Esophagus squamous epithelium (tissue), 5 donors: ENCODE measurements at places on chromosomes 4 and X.

- DNase-seq = no peak
These were observed 351.2 kb downstream of the ARHGAP24 start for GRCh38 chr4:85826060-85826678.

DNA sequence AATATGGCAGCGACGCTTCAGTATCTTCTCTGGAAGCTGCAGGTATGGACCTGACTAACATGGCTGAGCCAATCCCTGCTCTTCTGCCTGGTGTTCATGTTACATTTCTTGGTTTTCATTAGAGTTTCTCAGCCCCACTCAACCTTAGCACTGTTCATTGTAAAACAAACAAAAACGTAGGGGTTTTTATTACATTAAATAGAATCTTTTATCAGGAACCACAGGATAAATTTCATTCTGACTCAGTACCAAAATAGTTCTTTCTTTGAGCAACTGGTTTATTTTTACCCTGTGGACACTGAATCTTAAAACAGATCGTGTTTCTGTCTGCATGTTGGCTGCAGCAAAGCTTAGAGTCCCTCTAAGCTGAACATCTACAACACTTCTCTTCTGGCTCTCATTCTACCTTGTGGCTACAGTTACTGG, 27.1 kb downstream of the FHIP1A start:
- no peak for DNase-seq

- no peak for DNase-seq
These were observed 49.2 kb downstream of the CEP44 start for GRCh38 chr4:174332741-174333493.

DNA sequence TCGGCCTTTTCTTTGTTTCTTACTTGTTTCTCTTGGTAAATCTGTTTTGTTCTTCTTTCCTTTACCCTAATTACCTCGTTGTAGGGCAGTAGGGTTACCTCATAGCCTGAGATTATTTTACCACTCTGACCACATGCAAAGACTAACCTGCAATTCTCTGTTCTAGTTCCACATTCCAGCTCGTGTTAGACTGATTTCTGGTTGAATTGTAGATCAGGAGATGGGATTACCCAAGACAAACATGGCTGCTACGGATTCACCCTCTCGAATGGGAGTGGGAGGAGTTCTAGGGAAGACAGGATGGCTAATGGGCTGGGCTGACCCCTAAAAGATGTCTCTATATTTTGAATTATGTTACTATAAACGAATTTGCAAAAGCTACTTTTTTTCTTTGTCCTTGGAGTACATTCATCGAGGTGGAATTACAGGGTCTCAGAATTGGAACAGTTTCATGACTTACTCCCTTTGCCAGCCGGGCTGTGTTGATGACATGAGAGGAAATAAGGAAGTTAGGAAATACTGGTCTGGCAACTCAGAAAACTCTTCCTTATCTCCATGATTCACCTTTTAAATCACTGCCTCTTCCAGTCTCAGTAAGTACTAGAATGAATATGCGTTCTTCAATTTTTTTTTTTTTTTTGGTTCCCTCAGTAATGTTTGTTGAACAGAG, 36.7 kb upstream of the FBXW7 start:
- no peak for DNase-seq

DNA sequence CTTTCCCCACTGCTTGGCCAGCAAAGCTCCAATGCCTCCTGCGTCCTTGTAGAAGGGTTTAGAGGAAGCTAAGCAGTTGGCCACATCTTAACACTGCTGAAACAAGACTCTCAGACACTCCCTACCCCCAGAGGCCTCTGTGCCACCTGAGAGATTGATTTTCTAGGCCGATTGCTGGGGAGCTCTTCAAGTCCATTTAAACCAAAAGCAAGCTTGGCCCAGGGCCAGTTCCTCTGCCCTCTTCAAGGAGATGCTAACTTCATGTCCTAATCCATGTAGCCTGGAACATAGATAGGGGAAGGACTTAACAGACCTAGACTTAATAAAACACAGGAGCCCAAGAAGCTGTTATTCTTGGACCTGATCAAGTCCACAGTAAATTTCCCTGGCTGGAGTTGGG, 27.2 kb upstream of the FMR1NB start:
- no peak for DNase-seq

- DNase-seq = no peak
These were observed 19.0 kb downstream of the CPEB2 start for GRCh38 chr4:15021311-15021710.

DNA sequence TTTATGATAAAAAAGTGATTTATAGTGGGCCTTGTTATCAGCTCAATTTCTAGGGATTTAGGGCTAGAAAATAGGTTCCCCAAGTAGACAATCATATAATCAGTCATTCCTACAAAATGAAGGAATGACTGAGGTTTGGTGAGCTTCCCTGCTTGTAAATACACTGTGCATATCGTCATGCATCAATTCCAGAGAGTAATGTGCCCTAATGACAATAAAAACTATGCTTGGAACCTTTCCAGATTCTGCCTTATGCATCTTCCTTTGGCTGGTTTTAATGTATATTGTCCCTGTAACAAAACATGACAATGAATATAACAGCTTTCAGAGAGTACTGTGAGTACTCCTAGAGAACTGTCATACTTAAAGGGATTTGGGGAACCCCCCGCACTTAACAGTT, 1310.9 kb downstream of the PCDH7 start:
- no peak for DNase-seq

DNA sequence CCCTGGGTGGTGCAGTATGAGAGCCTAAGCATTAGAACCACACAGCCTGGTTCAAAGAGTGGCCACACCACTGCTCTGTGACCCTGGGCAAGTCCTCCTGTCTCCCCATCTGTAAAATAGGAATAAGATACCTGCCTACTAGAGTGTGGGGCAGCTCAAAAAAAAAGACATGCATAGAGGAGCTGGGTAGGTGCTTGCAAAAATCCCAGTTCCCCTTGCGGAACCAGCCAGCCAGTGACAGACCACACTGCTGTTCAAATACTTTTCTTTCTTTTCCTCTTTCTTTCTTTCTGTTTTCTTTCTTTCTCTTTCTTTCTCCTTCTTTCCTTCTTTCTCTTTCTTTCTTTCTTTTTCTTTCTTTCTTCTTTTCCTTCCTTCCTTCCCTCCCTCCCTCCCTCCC, 63.0 kb upstream of the TRIM2 start:
- DNase-seq = no peak

DNA sequence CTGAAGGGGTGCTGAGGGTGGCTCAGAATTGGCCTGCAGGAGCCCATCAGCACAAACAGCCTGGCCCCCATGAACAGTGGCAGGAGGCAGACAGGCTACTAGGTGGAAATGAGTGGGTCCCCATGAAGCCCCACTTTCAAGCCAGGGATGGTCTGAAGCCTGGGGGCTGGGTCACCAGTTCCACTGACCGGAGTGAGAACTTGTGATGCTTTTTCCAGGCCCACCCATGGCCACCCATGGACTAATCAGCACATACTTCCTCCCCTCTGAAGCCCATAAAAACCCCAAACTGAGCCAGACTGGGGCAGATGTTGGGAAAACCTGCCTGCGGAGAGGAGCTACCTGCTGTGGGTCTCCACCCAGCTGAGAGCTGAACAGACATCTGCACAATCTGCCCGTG, 284.1 kb downstream of the EVC2 start:
- DNase-seq = no peak

GRCh38 chr4:155032521-155033229, 175.8 kb upstream of the NPY2R start:
- DNase-seq = no peak

DNA sequence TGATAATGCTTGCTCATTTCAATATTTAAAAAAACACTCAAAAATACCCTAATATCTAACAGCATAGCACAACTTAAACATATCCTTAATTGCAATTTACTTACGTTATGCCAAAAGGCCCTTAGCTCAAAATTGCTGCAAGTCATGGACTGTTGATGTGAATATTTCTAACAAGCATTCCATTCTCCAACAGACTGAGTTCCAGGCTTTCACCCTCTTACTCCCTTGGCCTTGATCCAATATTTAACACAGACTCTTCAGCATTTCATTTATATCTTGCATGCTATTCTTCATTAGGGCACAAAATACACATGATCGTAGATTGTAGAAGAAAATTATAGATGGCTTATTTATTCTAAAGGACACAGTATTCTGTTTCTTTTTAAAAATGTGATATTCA, 96.5 kb downstream of the RNF150 start:
- DNase-seq = no peak

- no peak for DNase-seq
These were observed 13.4 kb upstream of the SNX12 start for GRCh38 chrX:71081330-71082123.

DNA sequence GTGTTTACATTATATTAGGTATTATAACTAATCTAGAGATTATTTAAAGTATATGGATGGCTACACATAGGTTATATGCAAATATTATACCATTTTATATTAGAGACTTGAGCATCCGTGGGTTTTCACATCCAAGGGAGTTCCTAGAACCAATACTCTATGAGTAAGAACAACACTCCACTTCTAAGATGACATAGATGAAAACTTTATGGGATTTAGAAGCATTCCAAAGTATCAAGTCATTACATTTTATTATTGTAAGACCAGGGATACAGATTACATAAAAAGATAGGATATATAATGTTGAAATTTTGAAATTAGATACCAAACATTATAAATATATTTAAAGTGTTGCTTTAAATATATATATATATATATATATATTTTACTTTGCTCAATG, 207.0 kb downstream of the NAP1L3 start:
- no peak for DNase-seq

DNA sequence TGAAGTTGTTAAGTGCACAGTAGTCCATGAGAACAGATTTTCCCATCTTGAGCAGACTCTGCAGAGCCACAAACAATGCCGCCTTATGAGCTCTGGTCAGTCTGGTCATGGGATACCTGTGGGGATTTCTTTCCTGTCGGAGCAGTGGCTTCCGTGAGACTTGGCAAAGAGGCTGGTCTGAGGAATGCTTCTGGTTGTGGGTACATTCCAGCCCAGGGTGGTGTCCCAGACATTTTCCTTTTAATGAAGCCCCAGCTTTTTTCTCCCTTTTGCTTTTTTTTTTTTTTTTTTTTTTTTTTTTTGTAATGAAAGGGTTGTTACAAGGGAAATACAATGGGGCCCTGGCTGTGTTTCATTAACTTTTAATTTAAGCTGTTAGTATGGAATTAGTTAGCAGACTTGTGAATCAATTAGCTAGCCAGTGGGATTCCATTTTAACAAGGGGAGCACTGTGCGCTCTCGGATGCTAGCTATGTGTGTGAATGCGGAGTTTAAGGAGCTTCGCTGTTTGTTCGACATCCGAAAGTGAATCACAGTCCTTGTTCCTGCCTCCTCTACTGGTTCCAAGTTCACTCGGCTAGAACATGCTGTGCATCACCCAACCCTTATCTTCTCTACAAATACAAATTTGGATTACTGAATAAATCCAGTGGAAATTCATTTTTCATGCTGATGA, 225.1 kb downstream of the CBR4 start:
- no peak for DNase-seq

- no peak for DNase-seq
These were observed 32.8 kb upstream of the DCLK2 start for GRCh38 chr4:150045410-150045809.

DNA sequence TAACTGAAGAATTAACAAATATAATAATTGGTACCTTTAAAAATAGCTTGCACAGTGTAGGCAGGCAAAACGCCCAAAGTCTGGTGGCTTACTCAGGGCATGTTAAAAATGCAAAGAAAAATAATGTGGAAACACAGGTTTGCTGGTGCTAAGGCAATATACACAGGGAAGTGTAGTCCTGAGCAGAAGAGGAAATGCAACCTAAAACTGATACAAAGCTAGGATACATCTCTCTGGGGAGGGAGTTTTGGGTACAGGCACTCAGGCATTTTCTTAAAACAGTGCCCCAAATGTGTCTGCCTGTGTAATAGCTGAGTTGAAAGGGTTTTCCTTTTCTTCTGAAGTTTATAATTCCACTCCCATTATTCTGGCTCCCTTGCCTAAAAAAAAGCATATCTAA, 47.4 kb downstream of the TMPRSS11E start:
- DNase-seq = no peak

DNA sequence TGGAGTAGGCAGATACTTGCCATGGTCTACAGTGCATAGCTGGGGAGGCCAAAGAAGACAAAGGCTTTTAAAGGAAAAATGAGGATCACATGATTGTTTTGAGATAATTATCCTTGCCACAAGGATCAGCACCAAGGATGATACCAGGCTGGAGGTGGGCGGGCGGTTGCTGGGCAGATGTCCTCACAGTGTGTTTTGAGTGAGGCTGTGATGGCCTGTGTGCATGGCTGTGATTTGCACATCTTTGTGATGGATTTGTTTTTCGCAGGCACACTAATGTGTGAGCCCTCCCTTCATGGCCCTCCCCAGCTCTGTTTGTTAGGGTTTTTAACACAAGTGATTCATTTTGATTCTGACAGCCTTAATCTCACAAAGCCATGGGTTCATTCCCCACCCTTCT, 46.8 kb downstream of the RGS12 start:
- no peak for DNase-seq

DNA sequence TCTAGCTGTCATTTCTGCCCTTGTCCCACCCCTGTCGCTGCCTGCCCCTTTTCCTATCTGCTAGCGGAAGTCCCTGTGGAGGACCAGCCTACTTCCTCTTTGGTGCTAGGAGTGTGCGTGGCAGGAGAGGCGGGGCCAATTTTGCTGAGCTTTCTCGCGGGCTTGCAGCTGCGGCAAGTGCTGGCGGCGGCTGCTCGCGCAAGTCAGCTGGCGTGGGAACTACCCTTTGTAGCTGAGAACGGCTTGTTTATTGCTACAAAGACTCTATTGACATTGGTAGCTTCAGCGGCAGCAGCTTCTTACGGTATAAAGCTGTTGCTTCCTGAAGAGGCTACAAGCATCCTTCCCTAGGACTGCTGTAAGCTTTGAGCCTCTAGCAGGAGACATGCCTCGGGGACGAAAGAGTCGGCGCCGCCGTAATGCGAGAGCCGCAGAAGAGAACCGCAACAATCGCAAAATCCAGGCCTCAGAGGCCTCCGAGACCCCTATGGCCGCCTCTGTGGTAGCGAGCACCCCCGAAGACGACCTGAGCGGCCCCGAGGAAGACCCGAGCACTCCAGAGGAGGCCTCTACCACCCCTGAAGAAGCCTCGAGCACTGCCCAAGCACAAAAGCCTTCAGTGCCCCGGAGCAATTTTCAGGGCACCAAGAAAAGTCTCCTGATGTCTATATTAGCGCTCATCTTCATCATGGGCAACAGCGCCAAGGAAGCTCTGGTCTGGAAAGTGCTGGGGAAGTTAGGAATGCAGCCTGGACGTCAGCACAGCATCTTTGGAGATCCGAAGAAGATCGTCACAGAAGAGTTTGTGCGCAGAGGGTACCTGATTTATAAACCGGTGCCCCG, at the start of gene MAGEH1:
MAGEH1 (plus strand) TSS at position 138 of the 843 bp plus-strand sequence; CDS start at position 386, 248 bp downstream.
- peak; percentile 17 for DNase-seq

DNA sequence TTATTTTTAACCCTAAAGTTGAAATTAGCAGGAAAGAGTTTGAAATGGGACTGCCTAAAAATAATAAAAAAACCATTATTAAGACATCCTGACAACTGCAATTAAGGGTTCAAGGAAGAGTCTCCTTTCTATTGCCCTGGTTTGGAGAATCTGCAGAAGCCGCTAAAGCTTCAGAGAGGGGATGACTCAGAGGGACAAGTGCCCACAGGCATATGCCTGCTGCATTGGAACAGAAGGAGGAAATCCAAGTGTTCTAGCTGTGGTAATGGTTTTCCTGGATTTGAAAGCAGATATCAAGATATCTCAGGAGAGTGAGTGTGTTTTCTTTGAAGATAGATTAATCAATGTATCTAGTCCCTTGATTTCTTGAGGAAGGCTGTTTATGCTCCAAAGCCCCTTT, 235.1 kb upstream of the TAPT1 start:
- DNase-seq = no peak
